ENCODE measurements at places on chromosomes 6 and 20.

GRCh38 chr6:162242915-162243314, 484.7 kb downstream of the PRKN start:
- no peak for DNase-seq

GRCh38 chr6:34053721-34054120, 92.2 kb downstream of the GRM4 start:
- no peak for DNase-seq

DNA sequence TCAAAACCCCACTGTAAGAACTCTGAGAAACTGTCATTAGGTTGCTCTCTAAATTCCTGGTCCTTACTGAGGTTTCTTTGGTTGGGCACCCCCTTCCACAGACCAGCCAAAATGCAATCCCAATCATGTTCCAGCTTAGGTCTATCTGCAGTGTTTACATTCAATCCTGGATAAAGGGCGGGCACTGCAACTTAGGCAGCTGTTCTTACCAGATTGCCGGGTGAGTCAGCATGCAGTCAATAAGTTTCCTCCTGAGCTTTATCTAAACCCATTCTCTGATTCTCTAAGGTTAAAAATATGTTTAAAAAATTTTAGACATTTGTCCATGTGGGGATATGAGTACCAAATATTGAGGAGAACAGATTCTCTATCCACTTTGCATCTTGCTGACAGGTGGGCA, 197.8 kb downstream of the HAO1 start:
- peak; percentile 64 for DNase-seq

DNA sequence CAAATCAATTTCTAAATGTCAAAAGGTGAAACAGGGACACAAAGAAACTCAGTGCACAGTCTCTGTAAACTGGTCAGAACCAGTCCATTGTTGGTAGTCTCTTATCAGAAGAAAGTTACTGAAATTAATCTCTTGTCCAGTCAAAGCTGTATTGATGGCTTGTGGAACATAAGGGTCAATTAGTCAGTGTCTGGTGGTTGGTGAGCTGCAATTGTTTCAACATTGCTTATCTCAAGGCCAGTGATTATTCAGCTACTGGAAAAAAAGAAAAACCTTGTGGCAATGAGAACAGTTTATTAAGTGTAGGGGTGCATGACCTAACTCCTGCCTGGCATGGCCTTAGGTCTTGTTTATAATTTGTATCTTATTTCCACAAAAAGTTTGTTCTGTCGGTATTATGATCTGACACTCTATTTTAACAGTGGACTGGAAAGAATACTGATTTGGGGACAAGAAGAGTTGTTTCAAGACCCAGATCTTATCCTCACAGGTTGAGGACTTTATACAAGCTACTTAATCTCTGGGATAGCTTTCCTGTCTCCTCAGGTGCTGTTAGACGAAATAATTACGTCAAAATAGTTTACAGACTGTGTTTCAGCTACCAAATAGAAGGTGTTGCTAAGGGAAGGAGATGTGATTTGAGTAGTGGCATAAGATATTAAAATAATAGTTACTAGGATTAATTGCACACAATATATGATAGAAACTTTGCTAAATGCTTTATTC, 520.0 kb upstream of the IRAK1BP1 start:
- DNase-seq: no peak

GRCh38 chr20:58986968-58987517, 6.0 kb downstream of the NELFCD start:
- DNase-seq: no peak

GRCh38 chr6:155528982-155529453, 73.4 kb upstream of the NOX3 start:
- peak; percentile 89 for DNase-seq

GRCh38 chr6:130574146-130574545, 208.3 kb downstream of the TMEM200A start:
- DNase-seq: no peak

- no peak for DNase-seq
These were observed 33.6 kb upstream of the MYL9 start for GRCh38 chr20:36507746-36508145.

All from astrocyte of the spinal cord (primary cell).